ENCODE measurements at places on chromosomes 6 and 20.

- no peak overlapping the region for H3K4me3 ChIP-seq
- H3K27ac ChIP-seq: no peak overlapping the region
- H3K27me3 ChIP-seq: no peaks in the 10 kb centered on the region
- H3K4me1 ChIP-seq: peaks cover 24% of the 10 kb centered on the region
- H3K36me3 ChIP-seq: no peaks in the 10 kb centered on the region
Observed at GRCh38 chr20:34636648-34637047, 40.2 kb downstream of the PIGU start.

- H3K4me3 ChIP-seq: no peak overlapping the region
- H3K4me1 ChIP-seq: no peaks in the 10 kb centered on the region
- no peaks in the 10 kb centered on the region for H3K36me3 ChIP-seq
- H3K27me3 ChIP-seq: no peaks in the 10 kb centered on the region
- H3K27ac ChIP-seq: no peak overlapping the region
Observed at GRCh38 chr6:139344186-139344963, 30.1 kb downstream of the CITED2 start.

DNA sequence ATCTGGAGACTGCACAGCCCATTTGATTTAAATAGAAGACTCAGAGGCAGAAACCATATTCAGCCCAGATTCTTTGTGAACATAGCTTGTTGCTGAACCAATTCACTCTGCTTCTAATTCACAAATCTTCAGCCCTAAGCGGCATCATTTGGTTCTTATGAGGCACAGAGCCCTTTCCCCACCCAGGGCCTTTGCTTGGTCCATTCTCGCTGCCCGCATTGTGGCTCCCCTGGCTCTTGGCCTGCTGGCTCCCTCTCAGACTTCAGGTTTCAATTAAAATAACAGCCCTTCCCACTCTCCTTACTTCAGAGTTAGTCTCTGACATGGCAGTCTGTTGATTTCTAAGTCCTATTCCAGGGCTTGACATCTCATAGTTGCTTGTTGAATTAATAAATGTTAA, 9.4 kb upstream of the TMEM14A start:
- H3K27me3 ChIP-seq: no peaks in the 10 kb centered on the region
- H3K4me3 ChIP-seq: no peak overlapping the region
- no peaks in the 10 kb centered on the region for H3K36me3 ChIP-seq
- H3K27ac ChIP-seq: no peak overlapping the region
- DNase-seq: no peak

DNA sequence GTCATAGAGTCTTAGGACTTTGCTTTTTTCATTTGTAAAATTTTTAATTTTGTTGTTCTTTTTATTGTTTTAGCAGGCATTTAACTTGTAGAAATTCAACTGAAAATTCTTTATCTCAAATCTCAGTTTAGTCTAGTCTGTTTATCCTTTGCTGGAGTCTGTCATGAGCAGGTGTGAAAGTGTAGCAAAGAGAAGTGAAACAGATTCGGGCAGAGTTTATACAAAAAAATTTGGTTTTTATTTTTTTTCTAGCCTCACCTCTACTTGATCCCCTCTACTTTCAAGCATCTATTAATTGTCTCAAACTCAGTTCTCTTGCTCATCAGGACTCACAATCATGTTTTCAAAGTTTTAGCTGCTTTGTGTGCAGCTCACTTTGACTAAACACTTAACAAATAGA, 655.2 kb downstream of the HDGFL1 start:
- no peaks in the 10 kb centered on the region for H3K27me3 ChIP-seq
- H3K4me1 ChIP-seq: no peaks in the 10 kb centered on the region
- no peak overlapping the region for H3K27ac ChIP-seq
- DNase-seq: no peak
- H3K4me3 ChIP-seq: no peak overlapping the region

- peaks cover 1% of the 10 kb centered on the region for H3K36me3 ChIP-seq
- peaks cover 15% of the 10 kb centered on the region for H3K4me1 ChIP-seq
- no peak overlapping the region for H3K4me3 ChIP-seq
- no peak overlapping the region for H3K27ac ChIP-seq
Observed at GRCh38 chr6:43682724-43683429, 4.7 kb downstream of the MRPS18A start.

DNA sequence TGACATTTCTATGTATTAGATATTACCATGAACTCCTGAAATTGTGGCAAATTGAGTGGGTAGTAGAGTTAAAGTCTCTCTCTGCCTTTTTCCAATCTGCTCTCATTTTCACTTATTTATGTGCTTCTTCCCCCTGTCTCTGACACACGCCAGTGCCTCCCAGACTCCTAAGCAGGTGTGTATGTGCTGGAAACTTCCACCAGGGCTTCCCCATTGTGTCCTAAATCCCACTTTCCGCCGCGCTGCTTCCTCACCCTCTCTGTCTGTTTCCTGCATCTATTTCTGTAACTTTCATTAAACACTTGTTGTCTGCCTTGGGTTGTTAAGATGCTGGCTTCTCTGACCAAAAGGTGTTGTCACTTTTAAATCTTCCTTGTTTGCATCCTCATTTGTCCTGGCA, 97.6 kb upstream of the HDGFL1 start:
- peaks cover 31% of the 10 kb centered on the region for H3K4me1 ChIP-seq
- DNase-seq: no peak
- no peak overlapping the region for H3K27ac ChIP-seq
- H3K27me3 ChIP-seq: no peaks in the 10 kb centered on the region

DNA sequence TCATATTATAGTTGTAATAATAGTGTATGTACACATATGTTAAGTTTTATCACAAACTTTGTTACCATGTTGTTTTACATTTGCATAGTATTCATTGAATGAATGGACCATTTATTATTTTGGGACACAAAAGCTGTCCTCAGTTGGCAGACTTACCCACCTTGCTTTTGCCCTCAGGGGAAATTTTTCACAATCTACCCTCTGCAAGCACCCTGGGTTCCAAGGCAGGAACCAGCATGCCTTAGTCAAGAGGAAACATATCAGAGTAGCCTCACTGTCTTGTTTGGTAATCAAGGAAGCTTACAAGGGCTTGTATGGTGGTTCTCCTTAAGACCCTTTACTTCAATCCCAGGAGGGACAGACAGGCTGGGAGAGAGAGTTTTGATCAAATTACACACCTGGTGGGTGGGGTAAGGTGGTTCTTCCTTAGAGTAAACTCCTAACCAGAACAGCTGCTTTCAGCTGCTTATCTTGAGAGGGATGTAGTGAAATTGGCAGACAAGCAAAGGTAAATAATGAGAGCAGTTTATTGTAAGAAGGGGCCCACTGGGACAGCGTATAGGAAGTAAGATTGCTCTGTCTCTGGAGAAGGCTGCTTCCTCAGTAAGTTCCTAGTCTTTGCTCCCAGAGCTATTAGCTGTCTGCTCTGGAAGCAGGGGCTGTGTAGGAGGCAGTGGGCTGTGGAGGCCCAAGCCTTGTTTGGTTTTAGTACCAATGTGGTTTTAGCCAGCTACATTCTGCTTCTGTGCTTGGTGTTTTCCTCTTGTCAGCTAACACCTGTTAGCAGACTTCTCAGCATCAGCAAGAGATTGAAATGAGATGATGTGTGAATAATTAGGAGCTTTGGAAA, 31.1 kb downstream of the BRPF3 start:
- H3K27me3 ChIP-seq: no peaks in the 10 kb centered on the region
- no peak overlapping the region for H3K27ac ChIP-seq
- H3K36me3 ChIP-seq: peaks cover 29% of the 10 kb centered on the region
- H3K4me3 ChIP-seq: no peak overlapping the region
- H3K4me1 ChIP-seq: no peaks in the 10 kb centered on the region

- no peaks in the 10 kb centered on the region for H3K36me3 ChIP-seq
- no peak for DNase-seq
- no peaks in the 10 kb centered on the region for H3K27me3 ChIP-seq
Observed at GRCh38 chr20:13271977-13272975, 51.2 kb downstream of the ISM1 start.

GRCh38 chr6:45599053-45599452, 221.3 kb upstream of the SUPT3H start:
- DNase-seq: no peak
- H3K27ac ChIP-seq: no peak overlapping the region
- no peak overlapping the region for H3K4me3 ChIP-seq
- no peaks in the 10 kb centered on the region for H3K4me1 ChIP-seq
- no peaks in the 10 kb centered on the region for H3K36me3 ChIP-seq
- no peaks in the 10 kb centered on the region for H3K27me3 ChIP-seq

DNA sequence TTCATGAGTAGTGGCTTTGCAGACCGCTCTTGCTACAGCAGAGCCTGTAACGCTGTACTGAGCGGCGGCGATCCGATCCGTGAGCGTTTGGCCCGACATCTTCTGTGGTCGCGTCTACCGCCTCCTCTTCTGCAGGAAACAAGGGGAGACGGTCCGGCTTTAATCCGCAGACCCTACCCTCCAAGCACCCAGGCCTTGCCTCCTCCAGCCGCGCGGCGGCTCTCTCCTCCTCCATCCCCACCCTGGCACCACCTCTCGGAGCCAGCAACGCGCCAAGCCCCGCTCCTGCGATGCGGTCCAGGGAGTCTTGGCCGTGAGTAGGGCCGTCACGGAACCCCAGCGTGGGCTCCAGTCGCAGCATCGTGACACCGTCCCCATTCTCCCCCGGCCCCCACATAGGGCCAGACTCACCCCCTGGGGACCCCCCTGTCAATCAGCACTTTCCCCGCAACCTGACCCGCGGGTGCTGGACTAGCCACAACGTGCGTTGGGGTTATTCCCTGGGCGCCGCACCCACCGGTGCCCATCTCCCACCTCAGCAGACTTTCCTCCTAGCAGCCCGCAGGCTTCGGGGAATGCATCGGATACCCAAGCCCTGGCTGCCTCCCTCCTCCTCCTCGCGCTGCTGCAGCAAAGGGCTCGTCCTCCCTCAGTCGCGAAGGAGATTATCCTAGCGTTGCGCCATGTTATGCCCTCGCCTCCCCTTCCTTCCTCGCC, 914 bp downstream of the SNAP91 start:
- H3K36me3 ChIP-seq: no peaks in the 10 kb centered on the region
- DNase-seq: no peak
- no peak overlapping the region for H3K27ac ChIP-seq
- H3K27me3 ChIP-seq: no peaks in the 10 kb centered on the region

GRCh38 chr6:124964764-124965105, 2.5 kb downstream of the RNF217 start:
- no peaks in the 10 kb centered on the region for H3K27me3 ChIP-seq
- DNase-seq: no peak
- H3K27ac ChIP-seq: no peak overlapping the region
- H3K36me3 ChIP-seq: no peaks in the 10 kb centered on the region
- no peak overlapping the region for H3K4me3 ChIP-seq
- peaks cover 26% of the 10 kb centered on the region for H3K4me1 ChIP-seq

DNA sequence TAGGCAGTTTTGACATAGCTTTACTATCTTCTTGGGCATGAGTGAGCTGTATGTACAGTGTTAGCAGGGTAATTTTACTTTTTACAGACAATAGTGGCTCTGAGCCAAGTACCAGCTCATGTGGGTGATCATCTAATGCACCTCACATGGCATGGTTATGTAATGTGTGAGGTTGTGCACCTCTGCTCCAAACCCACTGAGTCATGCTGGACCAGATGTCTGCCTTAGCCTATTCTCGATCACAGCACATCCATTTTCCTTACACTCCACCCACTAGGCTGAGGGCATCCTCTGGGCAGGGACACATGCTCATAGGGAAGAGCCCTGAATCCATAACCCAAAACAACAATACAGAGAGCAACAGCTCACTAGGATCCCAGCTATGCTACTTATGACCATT, 71.6 kb upstream of the FBXL4 start:
- no peak for DNase-seq
- no peaks in the 10 kb centered on the region for H3K4me1 ChIP-seq
- no peaks in the 10 kb centered on the region for H3K36me3 ChIP-seq

DNA sequence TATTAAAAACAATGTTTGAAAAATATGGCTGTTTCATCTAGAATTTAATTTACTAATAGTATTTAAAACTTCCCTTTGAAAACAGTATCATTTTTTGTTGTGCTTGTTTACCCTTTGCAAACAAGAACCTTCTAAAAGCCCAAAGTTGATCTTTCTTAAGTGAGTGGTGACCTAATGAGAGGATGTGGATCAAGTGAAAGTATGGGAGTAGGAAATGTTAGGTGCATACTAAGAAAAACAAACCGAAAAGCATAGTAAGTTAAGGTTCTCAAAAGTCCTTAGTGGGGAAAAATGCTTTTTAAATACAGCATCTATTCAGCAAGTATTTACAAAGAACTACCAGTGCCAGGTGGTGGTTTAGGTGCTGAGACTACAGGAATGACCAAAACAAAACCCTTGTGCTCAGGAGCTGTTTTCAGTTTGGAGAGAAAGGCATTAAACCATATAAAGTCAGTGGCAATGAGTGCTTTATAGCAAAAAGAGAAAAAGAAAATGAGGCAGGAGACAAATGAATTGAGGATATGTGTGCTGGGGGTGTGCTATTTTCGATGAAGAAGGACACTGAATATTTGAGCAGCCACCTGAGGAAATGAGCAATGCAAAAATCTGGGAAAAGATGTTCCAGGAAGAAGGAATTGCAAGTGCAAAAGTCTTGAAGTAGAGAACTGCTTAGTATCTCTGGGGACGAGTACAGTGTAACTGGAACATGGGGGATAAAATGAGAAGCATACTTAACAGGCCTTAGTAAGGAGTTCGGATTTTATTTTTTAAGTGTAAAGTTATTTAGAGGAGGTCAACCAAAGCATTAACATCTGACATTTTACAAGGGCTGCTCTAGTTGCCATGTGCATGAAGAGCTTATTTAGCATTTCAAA, 24.0 kb downstream of the RNF146 start:
- no peaks in the 10 kb centered on the region for H3K27me3 ChIP-seq
- DNase-seq: no peak
- no peaks in the 10 kb centered on the region for H3K4me1 ChIP-seq
- peaks cover 16% of the 10 kb centered on the region for H3K36me3 ChIP-seq
- H3K27ac ChIP-seq: no peak overlapping the region
- no peak overlapping the region for H3K4me3 ChIP-seq

DNA sequence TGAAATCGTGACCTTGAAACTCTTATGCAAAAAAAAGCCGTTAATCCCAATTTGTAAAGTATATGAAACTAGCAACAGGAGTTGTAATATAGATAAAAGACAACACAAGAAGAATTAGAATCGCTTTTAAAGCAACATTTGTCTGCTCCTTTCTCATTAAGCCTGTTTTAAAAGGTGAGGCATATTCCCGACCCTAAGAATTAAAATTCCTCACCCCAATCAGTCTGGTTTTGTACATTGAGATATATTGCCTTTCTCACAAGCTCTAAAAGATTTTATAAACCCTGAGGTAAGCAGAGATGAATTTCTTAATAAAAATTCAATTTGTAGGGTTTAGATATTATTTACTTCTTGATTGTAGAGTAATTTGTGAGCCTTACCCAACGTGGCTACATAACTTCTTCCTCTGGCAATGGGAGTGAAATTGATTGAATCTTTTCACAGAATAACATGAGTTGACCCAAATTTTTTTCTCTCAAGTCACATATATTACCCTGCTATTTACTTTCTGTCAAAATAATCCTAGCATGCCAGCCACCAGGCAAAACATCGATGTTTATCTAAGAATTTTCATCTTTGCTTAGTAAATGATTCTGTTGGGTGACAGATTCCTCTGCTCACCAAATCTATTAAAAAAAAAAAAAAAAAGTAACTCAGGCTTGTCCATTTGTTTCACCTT, 173.7 kb downstream of the HACE1 start:
- H3K36me3 ChIP-seq: no peaks in the 10 kb centered on the region
- H3K27me3 ChIP-seq: no peaks in the 10 kb centered on the region
- H3K4me3 ChIP-seq: no peak overlapping the region
- H3K27ac ChIP-seq: peak overlapping the region; percentile 26
- H3K4me1 ChIP-seq: no peaks in the 10 kb centered on the region
